ENCODE measurements at places on chromosomes 1 and 21.

DNA sequence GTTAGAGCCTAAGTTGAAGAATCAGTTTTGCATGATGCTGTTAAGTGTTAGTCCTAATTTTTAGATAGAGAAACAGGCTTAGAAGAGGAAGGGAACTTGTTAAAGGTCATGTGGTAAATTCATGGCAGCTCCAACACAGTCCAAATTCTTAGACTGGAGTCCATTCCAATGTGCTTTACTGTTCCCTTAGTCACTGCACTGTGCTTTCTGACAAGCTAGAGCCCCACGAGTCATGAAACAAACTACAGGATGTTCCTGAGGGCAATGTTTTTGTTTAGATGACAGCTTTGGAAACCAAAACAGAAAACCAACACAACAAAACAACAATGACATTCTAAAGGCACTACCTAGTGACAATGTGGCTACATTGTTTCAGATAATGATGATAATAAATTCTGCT lies 23.1 kb upstream of the RGS4 start:
- no peak for DNase-seq

DNA sequence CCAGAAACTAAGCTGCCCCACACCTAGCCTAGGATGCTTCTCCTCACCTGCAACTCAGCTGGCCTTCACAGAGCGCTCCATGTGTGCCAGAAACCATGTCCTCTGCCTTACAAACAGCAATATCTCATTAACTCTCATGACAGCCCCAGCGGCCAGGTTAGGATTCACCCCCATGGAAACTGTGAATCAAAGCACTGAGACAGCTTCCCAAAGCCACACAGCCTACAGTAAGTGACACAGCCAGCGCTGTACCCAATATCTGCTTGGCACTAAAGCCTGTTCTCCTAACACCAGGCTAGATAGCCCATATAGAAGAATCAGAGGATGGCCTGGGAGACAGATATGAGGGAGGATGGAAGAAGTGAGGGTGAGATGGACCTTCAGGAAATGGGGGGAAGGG lies 13.5 kb downstream of the KCNN3 start:
- no peak for DNase-seq

- no peak for DNase-seq
Measured at GRCh38 chr1:201514466-201514865, 7.5 kb upstream of the CSRP1 start.

GRCh38 chr1:12005488-12006166 lies 13.7 kb upstream of the MIIP start:
- no peak for DNase-seq

- DNase-seq: no peak
Measured at GRCh38 chr1:94401206-94401605, 17.0 kb upstream of the ABCD3 start.

- DNase-seq: no peak
Measured at GRCh38 chr1:214319938-214320337, 39.0 kb downstream of the SMYD2 start.

DNA sequence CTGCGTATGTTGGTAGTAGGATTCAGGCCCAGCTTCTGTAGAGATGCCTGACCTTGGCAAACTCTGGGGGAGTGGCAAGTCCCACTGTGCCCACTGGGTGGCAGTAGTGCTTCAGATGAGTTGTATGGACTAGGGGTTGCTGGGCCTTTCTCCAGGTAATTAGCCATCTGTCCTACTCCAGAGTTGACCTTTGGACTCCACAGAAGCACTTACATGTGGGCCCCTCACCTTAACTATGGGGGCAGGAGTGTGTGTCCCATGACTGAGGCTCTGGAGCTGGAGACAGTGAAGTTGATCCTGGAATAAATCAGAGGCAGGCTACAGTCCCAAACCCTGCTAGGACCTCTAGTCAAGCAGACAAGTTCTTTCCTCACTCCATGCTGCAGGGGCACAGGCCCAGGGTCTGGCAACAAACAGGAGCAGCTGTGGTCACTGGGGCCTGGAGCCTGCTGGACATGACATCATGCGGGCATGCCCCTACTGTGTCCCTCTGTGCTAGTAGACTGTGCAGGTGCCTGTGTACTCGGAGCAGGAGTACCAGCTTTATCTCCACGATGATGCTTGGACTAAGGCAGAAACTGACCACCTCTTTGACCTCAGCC lies 4.6 kb downstream of the DMAP1 start:
- DNase-seq: no peak

Data from right renal pelvis (tissue), 4 donors.